Fibroblast of skin of back (primary cell): ENCODE measurements at places on chromosomes 7 and 10.

DNA sequence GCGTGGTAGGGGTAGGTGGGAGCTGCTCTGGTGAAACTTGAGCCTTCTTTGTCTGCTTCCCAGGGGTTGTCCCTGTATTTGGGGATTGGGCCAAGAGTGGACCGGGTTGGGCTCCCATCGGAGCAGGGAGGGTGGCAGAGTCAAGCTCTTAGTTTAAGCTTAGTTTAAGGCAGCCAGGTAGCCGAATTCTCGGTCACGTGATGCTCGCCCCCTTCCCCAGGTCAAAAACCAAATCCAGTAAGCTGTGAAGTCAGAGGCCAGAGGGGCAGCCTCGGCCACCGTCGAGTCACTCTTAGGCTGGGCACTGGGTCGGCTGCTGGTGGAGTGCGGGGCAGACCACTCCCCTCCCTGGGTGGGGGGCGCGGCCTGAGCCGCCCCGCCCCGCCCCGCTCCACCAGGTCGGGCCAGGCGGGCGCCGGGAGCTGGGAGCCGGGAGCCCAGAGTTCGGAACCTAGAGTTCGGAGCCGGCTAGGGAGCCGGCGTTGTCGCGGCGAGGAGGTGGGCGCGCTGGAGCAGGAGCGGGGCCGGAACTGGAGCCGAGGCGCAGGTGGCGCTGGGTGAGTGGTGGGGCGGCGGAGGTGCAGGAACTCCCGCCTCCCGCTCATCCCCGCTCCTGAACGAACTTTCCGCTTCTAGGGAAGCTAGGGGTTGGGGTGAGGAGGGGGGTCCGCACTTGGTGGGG, 2.8 kb upstream of the LZTS2 start:
- no peak for DNase-seq

- no peak for DNase-seq
Observed at GRCh38 chr7:148095066-148095465, 495.5 kb upstream of the C7orf33 start.

DNA sequence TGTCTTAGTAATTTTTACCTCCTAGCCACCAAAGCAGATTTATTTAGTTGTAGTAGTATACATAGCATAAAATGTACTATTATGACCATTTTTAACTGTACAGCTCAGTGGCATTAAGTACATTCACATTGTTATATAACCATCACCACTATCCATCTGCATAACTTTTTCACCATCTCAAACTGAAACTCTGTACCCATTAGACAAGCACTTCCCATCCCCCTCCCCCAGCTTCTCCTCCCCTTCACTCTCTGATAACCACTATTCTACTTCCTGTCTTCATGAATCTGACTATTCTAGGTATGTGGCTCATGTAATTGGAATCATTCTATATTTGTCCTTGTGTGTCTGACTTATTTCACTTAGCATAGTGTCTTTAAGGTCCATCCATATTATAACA, 71.9 kb downstream of the MRPL32 start:
- peak; percentile 73 for DNase-seq

DNA sequence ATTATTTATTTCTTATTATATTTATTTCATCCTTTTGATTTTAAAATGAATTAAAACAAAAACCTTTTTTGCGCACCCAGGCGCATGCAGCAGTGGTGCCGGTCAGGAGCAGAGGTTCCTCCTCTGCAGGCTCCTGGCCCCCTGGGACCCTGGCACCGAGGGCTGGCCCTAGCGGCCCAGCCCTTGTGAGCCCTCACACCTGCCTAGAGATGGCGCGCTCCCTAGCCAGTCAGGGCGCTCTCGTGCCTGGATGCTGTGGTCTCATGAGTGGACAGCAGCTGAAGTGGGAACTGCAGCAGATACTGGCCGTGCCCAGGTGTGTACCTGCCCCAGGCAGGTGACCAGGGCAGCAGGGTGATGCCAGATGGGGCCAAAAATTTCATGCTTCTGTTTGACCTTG, 13.8 kb downstream of the RET start:
- no peak for DNase-seq

GRCh38 chr10:86355571-86356038, 11.0 kb downstream of the GRID1 start:
- no peak for DNase-seq

GRCh38 chr10:72611783-72612182, 14.1 kb downstream of the MICU1 start:
- no peak for DNase-seq

DNA sequence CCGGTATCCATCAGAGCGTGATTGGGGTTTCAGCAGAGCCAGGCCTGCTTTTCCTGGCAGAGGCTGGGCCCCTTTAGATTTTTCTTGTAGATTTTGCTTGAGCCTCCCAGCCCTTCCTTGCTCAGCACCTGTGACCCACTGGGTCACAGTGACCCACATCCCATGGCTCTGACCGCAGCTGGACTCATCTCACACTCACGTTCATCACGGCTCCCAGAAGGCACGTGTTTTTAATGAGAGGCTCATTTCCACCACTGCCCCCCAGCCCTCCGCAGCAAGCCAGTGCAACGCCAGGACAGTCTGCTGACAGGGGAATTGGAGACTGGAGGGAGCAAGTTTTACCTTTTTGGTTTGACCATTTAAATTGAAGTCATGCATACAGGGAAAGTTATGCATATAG, 155.7 kb downstream of the CUX1 start:
- no peak for DNase-seq

GRCh38 chr10:22315455-22316285, 518 bp upstream of the COMMD3 start:
- DNase-seq = no peak

DNA sequence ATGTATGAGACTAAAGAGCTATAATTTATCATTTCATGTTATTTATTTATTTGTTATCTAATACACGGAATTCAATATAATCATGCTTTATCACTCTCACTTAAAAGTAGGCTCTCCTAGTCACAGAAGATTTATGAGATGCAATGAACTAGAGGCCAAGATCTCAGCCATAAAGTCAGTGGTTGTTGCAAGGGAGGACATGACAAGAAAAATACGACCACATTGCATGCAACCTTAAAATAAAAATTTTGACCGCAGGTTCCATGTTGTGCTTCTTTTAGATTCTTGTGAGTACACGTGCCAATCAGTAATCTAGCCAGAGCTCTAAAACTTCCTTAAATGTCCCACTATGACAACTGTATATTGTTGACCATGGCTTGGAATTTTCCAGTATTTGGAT, 75.9 kb upstream of the SP8 start:
- DNase-seq = no peak

GRCh38 chr10:47184273-47184672, 115.7 kb upstream of the GDF10 start:
- DNase-seq = no peak

GRCh38 chr7:136883046-136883445, 14.6 kb downstream of the CHRM2 start:
- no peak for DNase-seq

- DNase-seq = no peak
Observed at GRCh38 chr7:151875942-151876898, 695 bp downstream of the PRKAG2 start.

GRCh38 chr10:123512901-123513775, 153.0 kb upstream of the GPR26 start:
- no peak for DNase-seq

GRCh38 chr7:88689821-88690220, 69.7 kb upstream of the ZNF804B start:
- DNase-seq = no peak

DNA sequence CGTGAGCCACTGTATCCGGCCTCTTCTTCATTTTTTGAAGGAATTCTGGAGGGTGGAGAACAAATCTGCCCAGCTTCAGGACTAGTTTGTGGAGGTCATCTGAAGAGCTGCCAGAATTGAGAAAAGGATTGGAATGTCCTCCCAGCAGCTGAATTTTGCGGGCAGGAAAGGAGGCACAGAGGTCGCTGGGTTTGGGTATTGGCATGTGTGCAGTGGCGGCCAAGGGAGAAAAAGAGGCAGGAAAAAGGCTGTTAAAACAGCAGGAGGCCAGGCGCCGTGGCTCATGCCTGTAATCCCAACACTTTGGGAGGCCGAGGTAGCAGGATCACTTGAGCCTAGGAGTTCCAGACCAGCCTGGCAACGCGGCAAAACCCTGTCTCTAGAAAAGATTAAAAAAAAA, 80.4 kb downstream of the HIP1 start:
- DNase-seq = peak; percentile 60

- no peak for DNase-seq
Observed at GRCh38 chr10:17655567-17656146, 11.7 kb downstream of the STAM start.

GRCh38 chr7:33757563-33758165, 147.7 kb upstream of the BMPER start:
- peak; percentile 50 for DNase-seq

DNA sequence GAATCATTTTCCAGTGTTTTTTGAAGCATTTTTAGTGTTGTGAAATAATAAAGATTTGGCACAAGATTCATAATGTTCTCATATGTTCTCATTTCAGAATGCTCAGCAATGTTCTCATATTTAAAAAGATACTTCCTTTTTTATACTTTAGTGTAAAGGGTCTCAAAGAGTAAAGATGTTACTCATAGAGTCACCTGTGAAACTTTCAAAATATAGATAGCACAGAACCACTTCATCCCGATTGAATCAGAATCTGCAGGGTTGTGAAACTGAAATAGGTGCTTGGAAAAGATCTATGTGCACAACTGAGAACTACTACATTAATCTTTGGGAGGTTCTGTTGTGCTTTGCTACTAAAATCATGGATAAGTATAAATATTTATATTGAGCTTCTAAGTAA, 144.7 kb downstream of the MDFIC start:
- DNase-seq = no peak

GRCh38 chr10:102335184-102335583, 60.3 kb upstream of the NFKB2 start:
- no peak for DNase-seq

DNA sequence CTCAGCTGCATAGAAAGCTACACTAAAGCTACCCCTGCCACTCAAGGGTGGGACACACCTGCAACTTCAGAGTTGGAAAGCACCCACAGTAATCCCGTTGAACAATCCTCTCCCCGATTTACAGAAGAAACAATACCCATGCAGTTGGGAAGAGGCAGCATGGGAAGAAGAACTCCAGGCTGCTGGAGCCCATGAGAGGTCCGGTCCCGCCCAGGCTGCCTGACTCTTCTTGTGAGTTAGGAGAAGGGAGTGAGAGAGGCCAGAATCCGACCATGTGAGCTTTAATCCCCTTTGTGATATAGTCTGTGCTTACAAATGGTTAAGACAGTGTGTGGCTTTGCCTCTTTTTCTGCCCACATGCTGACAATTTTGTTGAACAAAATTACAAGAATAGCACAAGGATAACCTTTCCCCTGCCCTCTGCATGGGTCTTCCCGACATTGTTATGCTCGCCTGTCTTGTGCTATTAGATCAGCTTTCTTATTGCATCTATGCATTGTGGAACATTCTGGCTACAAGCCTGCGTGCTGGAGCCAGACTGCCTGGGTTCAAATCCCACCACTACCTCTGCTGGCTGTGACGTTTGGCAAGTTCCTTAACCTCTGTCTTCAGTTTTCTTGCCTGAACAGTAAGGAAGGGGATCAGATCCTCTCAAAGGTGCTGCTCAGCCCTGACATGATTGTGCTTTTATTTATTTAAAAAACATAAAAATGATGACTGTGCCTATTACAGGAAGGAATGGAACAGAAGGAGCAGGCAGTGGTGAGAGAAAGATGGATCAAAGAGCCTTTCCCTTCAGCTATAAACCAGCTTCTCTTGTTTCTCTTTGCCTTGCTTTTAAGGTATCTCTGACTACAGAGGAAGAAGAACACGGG, 56.0 kb downstream of the BPGM start:
- no peak for DNase-seq

GRCh38 chr7:92002720-92003119, 62.1 kb downstream of the AKAP9 start:
- no peak for DNase-seq

DNA sequence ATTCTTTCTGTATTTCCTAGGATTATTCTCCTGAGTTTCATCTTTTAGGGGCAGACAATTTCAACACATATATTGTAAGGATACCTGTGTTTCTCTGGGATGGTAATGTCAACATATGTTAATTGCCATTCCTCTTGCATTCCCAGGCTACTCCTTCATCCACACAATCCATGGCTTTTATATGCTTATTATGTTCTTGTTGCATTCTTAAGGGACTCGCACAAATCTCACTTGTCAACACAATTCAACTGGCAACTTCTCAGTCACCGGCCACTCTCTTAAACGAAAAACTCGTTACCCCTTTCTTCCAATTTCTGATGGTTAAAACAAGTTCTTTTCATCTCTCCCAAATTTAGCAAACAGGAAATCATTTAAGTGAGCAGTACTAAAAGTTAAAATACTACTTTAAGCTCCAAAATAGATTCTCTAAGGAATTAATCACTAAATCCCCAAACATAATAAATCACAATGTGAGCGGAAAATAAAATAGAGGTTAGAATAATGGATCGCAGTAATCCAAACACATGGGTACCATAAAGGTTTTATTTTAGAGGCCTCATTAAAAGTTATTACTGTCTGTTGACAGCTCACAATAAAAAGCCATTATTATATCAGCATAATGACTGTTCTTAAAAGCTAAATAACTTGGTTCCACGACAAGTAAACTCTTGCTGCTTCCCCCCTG, 223.2 kb downstream of the ELMO1 start:
- no peak for DNase-seq

DNA sequence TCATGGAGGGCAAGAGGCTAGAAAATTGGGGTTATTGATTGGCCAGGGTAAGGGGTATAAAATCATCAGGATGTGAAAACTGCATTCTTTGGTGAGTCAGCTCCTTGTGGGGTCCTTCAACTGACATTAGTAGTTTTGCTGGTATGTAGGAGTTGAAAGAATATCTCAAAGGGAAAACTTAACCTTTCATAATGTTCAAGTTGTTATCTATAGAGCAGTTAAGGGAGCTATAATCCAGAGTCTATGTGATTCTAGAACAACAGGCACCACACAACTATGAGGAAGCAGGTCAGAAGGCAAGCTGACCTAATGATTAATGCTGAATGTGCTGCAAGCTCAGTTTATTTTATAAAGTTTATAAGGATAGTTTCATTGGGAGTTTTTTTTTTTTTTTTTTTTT, 13.7 kb downstream of the PRPS1L1 start:
- DNase-seq = peak; percentile 74
